Choroid plexus epithelial cell (primary cell): ENCODE measurements at places on chromosomes 5 and 9.

DNA sequence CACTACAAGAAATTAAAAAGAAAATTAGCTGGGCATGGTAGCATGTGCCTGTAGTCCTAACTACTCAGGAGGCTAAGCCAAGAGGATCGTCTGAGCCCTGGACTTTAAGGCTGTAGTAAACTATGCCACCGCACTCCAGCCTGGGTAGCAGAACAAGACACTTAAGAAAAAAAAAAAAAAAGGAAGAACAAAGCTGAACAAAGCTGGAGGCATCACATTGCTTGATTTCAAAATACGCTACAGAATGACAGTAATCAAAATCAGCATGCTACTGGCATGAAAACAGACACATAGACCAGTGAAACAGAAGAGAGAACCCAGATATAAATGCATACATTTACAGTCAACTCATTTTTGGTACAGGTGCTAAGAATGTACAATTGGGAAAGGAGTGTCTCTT, 14.5 kb upstream of the OTULIN start:
- DNase-seq = no peak

- no peak for DNase-seq
Measured at GRCh38 chr9:128770286-128771030, 1.3 kb downstream of the ZER1 start.

- no peak for DNase-seq
Measured at GRCh38 chr9:130171226-130172148, 717 bp upstream of the NCS1 start.

DNA sequence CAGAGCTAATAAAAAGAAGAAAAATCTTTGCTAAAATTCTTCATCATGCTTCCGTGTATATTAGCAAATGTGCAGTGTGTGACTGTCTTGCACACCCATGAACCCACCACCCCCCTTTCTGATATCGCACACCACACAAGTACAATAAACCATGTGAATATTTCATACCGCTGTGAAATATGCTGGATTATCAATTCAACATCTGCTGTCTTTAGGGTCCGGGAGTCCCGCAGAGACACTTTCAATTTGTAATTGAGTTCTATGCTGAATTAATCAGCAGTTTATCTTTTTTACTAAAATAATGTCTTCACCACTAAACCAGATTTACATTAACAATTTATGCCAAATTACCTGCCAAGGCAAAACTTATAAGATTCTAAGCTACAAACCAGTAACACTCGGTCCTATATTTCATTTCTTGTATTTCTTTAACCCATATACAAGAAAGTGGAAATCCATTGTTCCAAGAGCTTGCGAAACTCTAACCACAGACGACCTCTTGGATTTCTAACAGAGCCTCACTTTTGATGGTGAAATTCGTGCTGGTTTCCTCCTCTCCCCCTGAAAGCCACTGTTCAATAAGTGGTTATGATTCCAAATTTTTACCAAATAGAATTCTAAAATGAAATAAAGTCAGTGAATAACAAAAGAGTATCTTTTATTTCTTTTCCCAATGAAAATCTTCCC, 44.2 kb downstream of the PSMB7 start:
- peak; percentile 75 for DNase-seq

DNA sequence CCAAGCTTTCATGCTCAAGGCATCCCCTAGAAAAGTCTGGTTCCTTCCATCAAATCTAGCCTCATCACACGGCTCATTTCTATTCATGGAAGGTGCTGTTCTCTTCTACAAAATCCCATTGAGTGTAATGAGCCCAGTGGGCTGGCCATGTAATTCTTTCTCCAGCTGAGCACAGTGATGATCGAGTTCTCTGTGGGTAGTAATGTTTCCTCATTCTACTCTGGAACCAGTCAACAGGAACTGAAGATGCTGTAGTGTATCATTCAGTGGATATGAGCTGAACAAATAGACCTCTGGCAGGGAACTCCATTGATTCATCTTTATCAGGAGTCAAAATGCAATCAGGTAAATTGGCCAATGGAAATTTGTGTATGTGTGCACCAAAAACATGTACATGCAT, 149.2 kb downstream of the LRRC70 start:
- DNase-seq = no peak

DNA sequence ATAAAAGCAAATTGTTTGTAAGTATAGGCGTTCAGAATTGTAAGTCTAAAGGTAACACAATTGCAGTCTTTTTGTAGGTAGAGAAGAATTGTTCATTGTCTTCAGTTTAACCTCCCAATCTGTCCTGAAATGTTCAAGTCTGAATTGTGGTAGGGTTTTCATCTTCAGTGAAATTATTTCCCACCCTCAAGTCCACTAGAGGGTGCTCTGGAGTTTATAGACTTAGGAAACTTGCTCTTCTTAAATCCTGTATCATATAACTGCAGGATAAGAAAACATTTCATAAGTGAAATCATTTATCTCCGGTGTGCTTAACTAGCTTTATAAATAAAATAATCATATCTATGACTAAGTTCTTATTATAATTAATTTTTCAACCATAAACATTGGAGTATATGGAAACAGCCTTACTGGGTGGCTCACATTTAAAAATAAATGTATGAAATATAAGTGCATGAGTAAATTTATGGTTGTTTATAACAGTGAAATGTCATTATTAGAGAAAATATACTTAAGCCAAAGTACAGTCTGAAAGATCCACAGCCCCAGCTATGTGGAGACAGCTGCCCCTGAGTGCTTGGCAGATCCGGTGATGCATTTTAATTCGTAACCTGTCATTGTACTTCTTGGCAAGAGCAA, 182.4 kb upstream of the OTULINL start:
- DNase-seq = peak; percentile 90

GRCh38 chr5:68459093-68459809, 243.7 kb downstream of the PIK3R1 start:
- no peak for DNase-seq

GRCh38 chr5:93571114-93571949, 9.7 kb downstream of the NR2F1-AS1 start:
- peak; percentile 60 for DNase-seq

DNA sequence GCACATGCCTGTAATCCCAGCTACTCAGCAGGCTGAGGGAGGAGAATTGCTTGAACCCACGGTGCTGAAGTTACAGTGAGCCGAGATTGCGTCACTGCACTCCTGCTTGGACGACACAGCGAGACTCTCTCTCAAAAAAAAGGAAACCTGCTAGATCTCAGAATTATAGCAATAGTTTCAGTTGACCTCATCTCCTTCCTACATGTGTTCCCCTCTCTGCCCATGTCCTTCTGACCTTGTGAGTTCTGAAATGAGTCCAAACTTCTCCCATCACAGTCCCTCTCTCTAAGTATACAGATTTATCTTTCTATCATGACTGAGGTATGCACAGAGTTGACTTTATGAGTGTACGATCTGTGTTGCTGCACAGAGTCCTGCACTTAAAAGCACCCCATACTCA, 44.6 kb upstream of the SHOC1 start:
- peak; percentile 86 for DNase-seq

- DNase-seq = no peak
Measured at GRCh38 chr5:154081246-154081645, 42.5 kb downstream of the MFAP3 start.

GRCh38 chr5:151770383-151771258, 1.1 kb upstream of the G3BP1 start:
- DNase-seq = peak; percentile 94

GRCh38 chr9:91428927-91429351, 5.3 kb upstream of the NFIL3 start:
- peak; percentile 93 for DNase-seq

- DNase-seq = peak; percentile 65
Measured at GRCh38 chr5:37740331-37741066, 99.3 kb downstream of the GDNF start.

GRCh38 chr5:62937661-62938558, 359.3 kb downstream of the LRRC70 start:
- DNase-seq = peak; percentile 88

DNA sequence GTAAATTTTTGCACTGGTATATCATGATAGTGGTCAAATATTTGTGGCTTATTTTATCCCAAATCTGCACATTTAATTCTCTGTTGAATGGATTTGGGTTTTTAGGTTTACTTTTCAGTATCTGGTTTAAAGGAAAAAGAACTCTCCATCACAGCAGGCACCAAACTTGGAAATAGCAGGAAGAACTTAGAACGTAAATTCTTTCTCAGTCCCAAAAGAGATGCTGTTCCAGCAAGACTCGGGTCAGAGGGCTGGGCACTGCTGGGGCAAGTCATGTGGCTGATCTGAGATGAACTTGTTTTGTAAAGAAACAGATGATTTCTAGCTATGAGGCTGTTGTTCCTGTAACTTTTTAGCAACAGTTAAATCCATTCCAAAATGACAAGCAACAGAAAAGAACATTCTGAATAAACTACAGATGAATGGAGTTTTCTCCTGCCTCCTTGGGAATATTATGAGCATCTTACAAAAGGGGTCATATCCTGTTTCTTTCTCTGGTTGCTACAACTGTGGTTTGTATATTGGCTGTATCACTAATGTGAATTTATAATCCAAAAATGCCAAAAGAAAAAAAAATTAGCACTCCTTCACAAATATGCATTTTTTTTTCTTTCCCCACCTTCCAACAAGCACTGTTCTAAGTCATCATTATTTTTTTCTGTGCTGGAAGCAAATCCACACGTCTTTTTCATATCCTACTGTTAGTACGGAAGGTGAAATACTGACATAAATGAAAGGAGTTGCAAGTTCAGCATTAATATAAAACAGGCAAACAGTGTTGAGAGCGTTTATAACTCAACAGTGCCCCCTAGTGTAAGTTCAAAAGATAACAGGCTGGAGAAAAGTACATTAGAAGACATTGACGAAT, 31.1 kb downstream of the OR2K2 start:
- peak; percentile 88 for DNase-seq

DNA sequence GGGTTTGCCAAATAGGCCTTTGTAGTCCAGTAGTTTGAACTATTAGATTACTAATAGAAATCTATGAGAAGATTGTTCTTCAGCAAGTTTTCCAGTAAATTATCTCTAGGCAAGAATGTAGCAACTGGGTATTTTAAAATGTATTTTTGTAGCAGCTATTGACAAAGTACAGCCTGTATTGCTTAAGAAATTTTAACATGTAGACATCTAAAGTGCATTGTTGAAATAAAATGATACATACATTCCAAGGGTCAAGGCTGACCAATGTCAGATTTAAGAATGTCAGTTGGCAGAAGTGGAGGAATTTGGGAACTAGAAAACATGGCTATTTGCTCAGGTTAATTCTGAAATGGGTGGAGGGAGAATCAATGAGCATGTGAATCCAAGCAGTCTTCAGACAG, 57.5 kb upstream of the ZSWIM6 start:
- peak; percentile 61 for DNase-seq

DNA sequence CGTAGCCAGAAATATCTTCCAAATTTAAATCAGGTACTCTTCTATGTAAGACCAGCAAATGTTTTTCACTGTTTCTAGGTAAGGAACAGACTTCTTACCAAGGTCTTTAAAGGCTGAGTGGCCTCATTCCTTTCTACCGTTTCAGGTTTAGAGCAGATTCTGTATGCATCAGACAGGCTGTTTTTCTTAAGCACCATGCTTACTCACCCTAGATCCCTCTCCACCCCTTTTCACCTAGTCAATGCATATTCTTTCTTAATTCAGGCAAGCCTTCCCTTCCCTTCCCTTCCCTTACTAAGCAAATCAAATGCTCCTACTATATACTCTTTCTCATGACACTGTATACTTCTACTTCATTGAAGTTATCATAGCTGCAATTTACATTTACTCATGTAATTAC, 70.7 kb downstream of the RFX3 start:
- DNase-seq = no peak

DNA sequence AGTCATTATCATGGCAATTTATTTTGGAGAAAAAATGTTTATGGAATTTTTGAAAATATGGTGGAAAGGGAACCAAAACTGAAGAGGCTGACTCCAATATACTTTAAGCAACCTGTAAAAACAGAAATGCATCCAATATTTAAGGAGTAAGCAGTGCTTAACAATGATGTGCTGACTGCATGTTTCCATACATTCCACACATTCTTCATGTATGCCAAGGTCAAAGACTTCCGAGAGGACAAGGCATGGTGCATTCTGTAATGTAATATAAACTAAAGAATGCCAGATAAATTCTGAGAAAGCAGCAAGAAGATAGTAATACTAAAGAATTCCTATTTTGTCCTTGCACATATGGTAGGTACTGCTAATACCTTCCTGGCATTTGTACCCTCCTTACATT, 2015.9 kb upstream of the CDH9 start:
- DNase-seq = peak; percentile 7

DNA sequence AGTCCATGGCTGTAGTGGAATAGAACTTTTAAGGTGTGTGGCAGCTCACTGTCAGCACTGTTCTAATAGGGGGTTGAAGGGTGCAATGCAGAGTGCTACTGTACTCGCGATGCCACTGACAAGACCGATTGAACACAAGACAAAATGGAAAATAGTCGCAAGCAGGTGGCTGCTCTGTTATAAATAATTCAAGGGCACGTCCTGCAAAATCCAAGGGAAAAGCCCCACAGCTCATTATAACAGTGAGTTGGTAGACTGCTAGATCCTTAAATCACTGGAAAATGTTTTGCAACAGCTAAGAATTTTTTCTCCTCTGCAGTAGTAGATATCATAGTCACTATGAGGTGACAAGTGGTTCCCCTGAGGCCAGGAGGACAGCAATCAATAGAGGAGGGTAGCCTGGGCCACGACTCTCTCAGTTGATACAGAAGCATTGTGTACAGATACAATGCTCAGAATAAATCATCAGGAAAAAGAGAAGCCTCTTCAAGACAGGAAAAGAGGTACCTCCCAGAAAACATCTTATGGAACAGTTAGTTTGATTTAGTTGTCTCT, 926.3 kb downstream of the TLE4 start:
- DNase-seq = no peak

GRCh38 chr9:68678430-68678829, 26.6 kb upstream of the PIP5K1B start:
- DNase-seq = peak; percentile 2

GRCh38 chr5:14227513-14227912, 84.4 kb downstream of the TRIO start:
- no peak for DNase-seq

DNA sequence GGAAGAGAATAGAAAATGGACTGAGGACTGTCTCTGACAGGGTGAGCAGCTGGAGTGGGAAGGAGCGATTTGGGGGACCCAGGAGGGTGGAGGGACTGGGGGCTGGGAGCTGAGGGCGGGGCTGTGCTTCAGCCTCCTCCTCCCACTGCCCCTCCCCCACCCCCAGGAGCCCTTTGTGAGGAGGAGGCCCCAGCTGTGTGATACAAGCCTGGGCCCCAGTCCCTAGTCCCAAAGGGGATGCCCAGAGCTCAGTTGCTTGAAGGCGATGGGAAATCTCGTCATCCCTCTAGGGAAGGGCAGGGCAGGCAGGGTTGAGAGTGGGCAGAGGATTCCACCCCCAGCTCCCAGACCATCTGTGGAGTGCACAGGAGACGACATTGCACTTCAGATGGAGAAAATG, at the start of gene SPATA31E1:
TSS of gene SPATA31E1 (plus strand) at position 251 of the 400 bp plus-strand sequence. CDS start at position 266, 15 bp downstream.
- no peak for DNase-seq
